NK-92 treated with Interleukin-12 subunit alpha and Interleukin-12 subunit beta, amount 100 ng/mL, for 24 hours (cell line): ENCODE measurements at places on chromosomes 6 and 20.

DNA sequence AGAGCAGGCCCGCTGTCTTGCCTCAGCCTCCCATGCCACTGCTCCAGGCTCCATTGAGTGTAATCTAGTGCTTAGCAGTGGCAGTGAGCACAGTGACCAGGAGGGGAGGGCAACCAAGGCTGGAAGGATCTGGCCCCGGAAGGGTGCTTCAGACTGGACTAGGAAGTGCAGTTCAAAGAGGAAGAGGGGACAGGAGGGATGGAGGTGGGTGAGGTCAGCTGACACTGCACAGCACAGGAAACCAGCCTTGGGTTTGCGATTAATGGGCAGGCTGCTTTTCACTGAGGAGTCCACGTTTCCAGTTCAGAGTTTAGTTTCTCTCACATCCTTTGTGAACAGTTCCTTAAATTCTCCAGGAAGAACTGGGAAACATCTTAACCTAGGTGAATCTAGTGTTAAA, 46.9 kb downstream of the CDS2 start:
- DNase-seq: no peak

DNA sequence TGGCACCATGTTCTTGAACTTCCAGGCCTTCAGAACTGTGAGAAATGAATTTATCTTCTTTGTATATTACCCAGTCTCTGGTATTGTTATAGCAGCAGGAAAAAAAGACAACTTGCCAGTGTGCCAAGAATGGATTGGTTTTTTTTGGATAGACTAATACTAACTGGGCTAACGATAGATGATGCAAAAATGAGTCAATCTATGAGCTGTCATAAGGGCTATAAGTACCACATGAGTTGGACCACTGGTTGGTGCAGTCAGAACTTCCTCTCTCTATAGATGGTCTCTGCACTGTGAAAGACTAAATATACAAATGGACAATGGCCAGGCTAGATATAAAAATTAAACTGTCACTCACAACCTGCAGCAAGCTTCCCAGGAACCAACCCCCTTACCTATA, 87.6 kb upstream of the COL21A1 start:
- no peak for DNase-seq

- no peak for DNase-seq
Observed at GRCh38 chr6:47464052-47464451, 13.5 kb upstream of the CD2AP start.

- peak; percentile 25 for DNase-seq
Observed at GRCh38 chr6:40413239-40413638, 173.9 kb downstream of the LRFN2 start.

GRCh38 chr20:40503119-40503518, 185.9 kb downstream of the MAFB start:
- DNase-seq: no peak

DNA sequence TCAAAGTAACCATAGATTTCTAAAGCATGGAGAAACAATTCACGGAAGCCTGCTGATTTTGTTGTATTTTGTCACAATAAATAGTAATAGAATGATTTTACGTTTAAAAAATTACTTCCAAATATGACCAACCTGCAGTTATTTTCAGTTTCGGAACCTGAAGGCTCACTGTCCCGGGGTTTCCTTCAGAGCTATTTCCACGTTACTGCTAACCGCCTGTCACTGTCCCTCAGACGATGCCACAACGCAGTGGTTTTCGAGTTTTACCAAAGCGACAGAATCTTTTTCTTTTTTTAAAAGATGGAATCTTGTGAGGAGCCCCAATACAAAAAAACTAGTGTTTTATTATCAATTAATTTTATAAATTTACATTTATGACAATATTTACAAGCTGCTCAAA, 40.5 kb downstream of the PSMG4 start:
- no peak for DNase-seq

DNA sequence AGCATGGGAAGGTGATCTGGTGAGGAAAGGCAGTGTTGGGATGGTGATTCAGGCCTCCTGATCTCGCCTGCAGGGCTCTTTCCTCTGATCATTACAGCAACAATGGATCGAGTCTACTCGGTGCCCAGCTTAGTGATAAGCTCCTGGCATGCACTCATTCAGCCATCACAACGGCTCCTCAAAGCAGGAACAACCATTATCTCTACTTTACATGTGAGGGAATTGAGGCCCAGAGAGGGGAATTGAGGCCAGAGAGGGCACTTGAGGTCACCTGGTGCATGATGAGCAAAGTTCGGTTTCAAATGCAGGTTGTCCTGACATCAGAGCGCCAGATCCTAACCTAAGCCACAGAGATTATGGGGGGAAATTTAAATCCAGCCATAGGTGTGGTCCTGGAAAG, 42.0 kb upstream of the BPIFA2 start:
- DNase-seq: no peak

DNA sequence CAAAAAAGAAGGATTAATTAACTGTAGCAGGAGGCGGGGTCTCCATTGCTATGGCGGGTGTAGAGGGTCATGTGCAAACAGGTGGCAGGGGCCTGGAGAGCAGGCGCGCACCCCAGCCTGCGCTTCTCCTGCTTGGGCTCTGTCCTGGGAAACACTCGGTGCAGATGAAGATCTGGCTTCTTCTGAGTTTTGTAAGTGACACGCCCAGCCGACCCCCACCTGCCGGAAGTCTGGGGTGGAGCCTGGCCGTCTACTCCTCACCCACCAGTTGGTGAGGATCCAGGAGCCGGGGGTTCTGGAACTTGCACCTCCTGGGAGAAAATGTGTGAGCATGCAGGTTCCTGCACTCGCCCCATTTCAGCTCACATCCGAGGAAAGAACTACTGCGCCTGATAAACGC, 19.3 kb downstream of the PMEPA1 start:
- DNase-seq: no peak

DNA sequence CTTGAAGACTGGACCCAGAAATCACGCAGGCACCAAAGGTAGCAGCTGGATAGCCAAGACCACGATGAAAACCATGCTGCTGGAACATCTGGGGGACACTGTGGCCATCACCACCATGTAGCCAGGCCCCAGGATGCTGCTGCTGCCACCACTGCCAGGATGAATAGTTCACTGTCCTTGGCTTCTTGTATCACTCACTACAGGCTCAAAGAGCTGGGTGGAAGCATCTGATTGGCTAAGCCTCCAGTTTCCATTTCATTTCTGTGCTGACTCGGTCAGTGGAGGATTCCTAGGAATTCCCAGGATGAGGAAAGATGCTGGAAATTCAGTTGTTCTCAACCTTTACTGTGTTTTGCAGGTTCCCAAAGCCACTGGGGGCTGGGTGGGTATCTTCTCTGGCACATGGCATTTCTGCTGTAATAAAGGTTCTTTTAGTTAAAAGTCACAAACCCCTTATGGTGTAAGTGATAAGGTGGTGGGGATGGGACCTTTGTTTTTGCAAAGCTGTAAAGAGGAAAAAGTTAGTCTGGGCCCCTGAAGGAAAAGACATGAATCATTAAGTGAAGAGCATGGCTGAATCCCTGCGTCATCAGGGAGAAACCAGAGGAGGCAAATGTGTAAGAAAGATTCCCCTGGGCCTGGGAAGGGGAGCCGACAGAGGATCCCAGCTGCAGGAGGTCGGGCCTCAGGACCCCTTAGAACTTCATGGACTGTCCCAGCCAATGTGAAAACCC, 75.6 kb upstream of the RNF24 start:
- no peak for DNase-seq

DNA sequence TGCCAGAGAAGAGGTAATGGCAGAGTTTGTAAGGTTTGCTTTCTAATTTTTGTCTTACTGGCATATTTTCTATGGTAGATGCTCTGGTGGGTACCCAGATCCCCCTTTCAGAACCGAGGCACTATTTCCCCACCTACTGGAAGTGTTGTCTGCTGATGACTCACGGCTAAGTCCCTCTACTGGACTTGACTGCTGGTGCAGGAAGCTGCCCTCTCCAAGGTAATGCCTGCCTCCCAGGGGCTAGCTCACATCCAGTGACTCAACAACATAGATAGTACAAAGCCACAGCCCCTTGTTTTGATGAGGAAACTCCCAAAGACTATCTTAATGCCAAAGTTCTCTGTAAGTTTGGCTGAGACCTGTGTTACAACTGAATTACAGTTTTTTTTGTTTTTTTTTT, 285.4 kb upstream of the FLRT3 start:
- DNase-seq: no peak

GRCh38 chr20:32035426-32035779, 16.6 kb upstream of the HCK start:
- DNase-seq: no peak

DNA sequence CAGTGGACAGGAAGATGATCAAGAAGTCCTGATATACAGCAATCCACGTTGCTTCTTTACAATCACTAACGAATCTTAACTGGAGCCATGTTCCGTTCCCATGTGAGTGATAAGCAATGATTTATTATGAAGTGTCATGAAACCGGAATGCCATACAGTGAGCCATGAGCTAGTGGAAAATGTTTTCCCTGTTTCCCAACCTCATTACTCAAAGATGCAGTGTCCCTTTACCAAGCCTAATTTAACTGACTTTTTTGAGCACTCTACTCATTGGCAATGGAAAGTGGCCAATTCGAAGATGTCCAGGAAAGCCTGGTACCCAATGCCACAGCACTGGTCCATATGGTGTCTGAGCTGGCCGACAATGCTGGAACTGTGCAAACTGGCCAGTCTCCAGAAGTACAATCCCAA, 148.3 kb downstream of the ZNF217 start:
- DNase-seq: no peak

GRCh38 chr6:3759646-3760232, 8.2 kb upstream of the PXDC1 start:
- DNase-seq: no peak

DNA sequence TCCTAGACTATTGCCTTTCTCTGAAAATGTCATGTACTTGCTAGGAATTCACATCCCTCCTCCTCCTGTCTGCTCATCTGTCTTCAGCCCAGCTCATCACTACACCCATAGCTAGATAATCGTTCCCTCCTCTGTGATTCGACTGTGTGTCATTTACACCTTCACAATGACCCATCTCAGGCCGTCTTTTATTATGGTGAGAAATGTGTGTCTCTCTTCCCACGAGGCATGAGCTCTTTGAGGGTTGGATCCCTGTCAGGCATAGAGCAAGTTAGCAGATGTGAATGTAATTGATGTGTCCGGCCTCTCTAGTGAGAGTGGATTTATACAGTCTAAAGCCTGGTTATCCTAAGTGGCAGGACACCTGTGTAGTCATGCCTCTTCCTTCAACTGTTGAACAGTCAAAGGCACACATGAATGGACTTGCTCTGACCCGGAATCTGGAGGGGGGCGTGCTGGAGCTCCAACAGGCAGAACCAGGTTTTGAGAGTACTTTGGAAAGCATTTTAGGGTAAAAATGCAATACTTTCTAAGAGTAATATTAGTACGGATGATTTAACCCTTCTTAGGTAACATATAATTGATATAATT, 182.1 kb downstream of the UTRN start:
- DNase-seq: no peak

- no peak for DNase-seq
Observed at GRCh38 chr20:37936041-37936440, 33.1 kb downstream of the VSTM2L start.

GRCh38 chr20:50421356-50422340, 88.5 kb upstream of the PTPN1 start:
- no peak for DNase-seq

- DNase-seq: no peak
Observed at GRCh38 chr6:160735523-160735922, 33.5 kb downstream of the PLG start.

DNA sequence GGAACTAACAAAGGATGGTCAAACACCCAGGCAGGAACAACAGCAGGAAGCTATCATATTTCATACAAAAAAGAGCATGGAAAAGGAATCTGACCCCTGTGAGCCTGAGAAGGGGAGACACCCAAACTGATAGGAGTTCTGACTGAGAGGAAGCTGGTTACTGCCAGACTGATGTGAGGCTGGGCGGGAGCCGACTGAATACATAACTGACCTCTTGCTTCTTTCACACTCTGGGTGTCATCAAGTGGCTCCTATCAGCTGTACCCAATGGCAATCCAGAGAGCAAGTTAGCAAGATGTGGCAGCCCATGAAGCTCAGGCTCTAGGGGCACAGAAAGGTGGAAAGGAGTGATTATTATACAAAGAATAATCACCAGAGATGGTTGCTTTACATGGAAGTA, 795.1 kb upstream of the HS3ST5 start:
- no peak for DNase-seq

- no peak for DNase-seq
Observed at GRCh38 chr6:21748343-21749056, 154.9 kb downstream of the SOX4 start.

- no peak for DNase-seq
Observed at GRCh38 chr6:41161851-41162552, 914 bp downstream of the TREM2 start.

DNA sequence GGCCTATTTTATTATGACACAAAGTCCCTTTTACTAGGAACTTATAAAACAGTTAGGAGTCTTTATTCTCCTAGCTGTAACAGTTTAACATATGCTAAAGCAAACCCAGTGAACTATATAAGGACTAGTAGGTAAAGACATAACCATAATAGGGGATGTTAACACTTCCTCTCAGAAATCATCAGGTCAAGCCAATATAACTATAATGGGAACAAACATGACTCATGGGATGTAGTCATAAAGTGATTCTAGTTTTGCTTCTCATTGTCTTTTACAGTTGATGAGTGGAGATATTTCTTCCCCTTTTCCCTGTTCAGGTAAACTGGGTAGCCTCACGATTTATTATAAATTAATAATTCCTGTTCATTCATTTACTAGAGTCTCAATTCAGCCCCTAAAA, 9.7 kb downstream of the PTCHD4 start:
- DNase-seq: no peak

DNA sequence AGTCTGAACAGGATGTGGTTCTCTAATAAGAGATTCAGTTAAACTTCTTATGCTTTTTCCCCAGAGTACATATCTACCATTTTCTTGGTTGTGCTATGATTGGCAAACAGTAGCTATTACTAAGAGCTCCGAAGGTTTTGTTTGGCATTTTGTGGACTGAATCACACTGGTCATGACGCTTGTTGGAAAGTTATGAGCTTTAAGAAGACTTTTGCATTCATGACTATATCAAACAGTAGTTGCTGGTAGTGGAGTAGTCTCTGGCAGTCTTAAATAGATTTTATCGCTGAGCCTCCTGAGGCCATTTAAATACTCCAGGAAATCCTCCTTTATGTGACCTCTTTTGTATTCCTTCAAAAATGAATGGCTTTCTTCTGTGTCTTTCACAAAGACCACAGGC, 40.8 kb downstream of the CCDC170 start:
- DNase-seq: no peak

GRCh38 chr6:32118782-32119628, 9.0 kb downstream of the ATF6B start:
- DNase-seq: peak; percentile 41

GRCh38 chr6:12649325-12649724, 67.2 kb upstream of the PHACTR1 start:
- no peak for DNase-seq

DNA sequence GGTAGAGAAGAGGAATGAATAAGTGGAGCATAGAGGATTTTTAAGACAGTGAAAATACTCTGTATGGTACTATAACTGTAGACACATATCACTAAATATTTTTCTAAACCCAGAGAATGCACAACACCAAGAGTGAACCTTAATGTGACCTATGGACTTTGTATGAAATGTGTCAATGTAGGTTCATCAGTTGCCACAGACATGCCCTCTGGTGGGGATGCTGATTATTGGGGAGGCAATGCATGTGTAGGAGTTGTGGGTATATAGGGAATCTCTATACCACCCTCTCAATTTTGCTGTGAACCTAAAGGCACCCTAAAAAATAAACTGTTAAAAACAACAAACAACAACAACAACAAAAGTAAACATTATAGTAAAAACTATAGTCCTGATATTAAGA, 293.7 kb downstream of the RNF144B start:
- DNase-seq: no peak

GRCh38 chr6:158041788-158042187, 60.1 kb downstream of the SYNJ2 start:
- no peak for DNase-seq
